ENCODE measurements at places on chromosomes 7 and 10.
A peak's percentile ranks its signal among the peaks of the same experiment; 100 is the strongest.

- DNase-seq: no peak
Observed at GRCh38 chr10:10644676-10645385, 372.8 kb upstream of the CELF2 start.

DNA sequence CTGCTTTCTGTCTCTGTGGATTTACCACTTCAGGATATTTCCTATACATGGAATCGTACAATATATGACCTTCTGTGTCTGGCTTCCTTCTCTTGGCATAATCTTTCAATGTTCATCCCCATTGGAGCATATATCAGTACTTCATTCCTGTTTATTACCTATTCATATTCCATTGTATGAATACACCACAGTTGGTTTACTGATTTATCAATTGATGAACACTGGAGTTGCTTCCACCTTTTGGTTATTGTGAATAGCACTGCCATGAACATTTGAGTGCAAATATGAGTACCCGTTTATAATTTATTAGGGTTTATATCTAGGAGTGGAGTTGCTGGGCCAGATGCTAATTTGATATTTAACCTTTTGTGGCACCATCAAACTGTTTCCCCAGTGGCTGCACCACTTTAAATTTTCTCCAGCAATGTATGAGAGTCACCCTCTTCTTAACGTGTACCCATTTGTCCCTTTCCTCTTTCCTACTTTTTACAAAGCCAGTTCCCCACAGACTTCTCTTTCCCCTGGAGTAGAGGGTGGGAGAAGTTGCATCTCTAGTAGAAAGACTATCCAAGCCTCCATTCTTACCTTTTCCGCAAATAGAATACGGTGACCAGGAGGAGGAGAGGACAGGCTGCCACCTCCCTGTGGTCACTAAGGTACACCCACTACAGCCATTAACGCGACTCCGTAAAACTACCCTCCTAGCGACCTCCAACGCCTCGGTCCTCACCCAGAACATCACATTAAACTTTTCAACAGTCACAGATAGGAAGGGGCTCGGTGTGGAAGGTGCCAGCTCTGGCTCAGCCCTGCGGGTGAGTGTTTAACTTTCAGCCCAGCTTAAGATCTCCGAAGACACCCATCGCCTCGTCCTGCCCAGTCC lies 25.6 kb downstream of the SCD start:
- DNase-seq: no peak

DNA sequence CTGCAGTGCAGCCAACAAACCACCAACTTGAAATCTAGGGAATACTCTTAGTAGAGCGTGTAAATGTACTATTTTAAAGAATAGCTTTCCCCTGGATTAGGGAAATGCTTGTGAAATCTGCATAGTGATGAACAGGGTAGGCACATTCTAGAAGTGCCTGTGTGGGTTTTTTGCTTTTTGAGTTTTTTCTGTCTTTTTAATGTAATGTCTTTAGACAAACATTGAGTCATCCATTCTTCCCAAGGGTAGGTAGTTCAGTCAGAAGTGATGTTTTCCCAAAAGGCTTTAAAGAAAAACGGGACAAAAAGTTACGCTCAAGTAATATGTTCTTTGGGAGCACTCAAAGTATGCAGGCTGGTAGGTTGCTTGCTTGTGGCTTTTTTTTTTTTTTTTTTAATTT lies 130.0 kb downstream of the AUTS2 start:
- no peak for DNase-seq

GRCh38 chr7:70352088-70352487 lies 753.8 kb downstream of the AUTS2 start:
- no peak for DNase-seq

DNA sequence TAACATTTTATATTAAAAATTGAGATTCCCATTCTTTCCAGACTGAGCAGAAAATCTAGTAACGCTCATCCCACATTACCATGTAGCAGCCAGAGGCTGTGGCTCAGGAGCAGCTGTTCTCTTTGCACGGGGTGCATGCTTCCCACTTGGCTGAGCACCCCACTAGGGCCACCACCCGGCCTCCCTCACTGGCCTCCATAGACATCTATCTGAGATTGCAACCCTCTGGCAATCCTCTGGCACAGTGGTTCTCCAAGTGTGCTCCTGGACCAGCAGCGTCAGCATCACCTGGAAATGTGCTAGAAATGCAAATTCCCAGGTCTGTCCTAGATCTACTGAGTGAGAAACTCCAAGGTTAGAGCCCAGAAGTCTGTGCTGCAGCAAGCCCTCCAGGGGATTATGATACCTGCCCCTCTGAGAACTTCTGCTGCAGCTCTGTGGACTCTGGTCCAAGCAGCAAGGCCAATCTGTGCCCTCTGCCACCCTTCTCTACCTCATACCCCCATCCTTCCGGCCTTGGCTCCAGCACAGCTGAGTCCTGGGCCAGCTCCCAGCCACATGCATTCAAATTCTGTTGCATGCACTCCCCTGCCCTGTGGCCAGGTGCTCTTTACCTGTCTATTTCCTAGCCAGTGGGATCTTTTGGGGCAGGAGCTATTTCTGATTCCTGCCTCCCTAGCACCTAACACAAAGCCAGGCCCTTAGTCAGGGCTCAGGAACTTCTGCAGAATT lies 301.5 kb downstream of the GRID1 start:
- DNase-seq: no peak

GRCh38 chr7:19674266-19674960 lies 34.4 kb downstream of the POLR1F start:
- DNase-seq: no peak

GRCh38 chr7:31562002-31562401 lies 48.1 kb downstream of the ITPRID1 start:
- no peak for DNase-seq

DNA sequence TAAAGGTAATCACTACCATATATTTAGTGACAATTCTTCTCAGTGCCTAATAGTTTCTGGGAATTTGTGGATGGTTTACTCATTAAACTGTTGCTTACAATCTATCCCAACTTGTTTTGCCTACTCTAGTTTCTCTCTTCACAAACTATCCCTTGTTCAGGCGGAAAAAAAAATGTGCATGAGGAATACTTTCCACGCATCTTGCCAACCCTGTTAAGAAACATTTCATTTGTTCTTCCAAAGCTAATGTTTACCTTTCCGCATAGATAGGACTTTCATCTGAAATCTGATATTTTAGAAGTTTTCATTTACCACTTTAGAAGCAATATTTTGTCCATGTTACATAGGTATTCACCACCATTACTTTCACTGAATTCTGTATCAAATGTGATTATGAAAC lies 191.9 kb downstream of the MDFIC start:
- no peak for DNase-seq

DNA sequence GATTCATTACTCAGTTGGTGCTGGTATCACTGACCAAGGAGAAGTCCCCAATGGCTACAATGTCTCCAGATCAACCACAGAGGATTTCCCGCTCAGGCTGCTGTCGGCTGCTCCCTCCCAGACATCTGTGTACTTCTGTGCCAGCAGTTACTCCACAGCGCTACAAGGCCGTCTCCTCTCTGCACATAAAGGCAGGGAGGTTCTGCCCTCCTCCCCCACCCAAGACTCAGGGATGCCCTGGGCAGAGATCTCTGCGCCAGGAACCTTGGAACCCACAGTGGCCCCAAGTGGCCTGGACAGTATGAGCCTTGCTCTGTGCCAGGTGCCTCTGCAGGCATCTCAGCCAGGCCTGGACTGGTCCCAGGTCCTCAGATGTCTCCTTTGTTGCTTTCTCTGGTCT lies 193.4 kb upstream of the PRSS58 start:
- DNase-seq: no peak

- DNase-seq: peak; percentile 23
Observed at GRCh38 chr10:101467286-101467770, 113.4 kb downstream of the BTRC start.

GRCh38 chr7:108239501-108240225 lies 109.5 kb upstream of the LAMB4 start:
- no peak for DNase-seq

DNA sequence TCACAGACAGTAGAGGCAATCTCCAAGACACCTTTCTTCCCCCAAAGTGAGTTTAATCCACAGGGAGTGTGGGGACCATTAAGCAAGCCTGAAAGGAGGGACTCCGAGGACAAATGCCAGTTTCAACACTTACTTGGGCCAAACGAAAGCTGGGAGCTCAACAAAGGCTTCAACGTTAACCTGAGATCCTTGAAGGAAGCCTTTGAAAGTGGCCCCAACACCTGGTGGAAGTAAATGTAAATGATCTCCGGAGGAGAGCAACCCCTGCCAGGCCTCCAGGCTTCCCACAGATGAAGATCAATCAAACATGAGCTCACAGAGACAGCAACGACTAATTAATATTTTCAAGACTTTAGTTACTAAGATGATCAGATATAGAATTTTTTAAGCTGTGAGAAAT lies 103.8 kb downstream of the PIP4K2A start:
- DNase-seq: no peak

GRCh38 chr7:756928-757560 lies 30.0 kb upstream of the PRKAR1B start:
- DNase-seq: no peak

DNA sequence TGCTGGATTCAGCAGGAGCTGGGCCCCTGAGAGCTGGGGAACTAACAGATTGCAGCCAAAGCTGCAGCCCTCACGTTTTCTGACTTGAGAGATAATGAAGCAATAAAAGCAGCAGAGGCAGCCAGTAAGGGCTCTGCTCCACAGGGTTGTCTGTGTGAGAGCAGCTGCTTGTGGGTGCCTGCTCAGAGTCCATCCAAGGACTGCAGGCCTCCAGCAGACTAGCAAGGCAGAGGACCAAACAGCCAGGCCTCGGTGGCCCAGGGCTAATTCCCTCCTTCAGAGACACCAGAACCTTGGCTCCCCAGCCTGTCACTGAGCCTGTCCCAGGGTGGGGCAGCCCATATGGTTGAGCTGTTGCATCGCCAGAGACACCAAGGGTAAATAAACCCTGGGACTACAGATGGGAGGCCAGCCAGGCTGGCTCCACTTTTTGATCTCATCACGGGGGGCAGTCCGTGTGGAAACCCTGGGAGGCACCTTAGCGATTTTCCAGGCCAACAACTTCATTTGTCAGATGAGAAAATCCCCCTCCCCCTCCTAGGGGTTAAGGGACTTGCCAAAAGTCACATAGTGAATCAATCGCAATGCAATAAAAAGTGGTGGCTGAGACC lies 229.2 kb downstream of the WDR11 start:
- DNase-seq: no peak

GRCh38 chr10:100104300-100104699 lies 22.6 kb upstream of the CPN1 start:
- DNase-seq: no peak

GRCh38 chr7:27142580-27143022 lies 880 bp downstream of the HOXA5 start:
- no peak for DNase-seq

DNA sequence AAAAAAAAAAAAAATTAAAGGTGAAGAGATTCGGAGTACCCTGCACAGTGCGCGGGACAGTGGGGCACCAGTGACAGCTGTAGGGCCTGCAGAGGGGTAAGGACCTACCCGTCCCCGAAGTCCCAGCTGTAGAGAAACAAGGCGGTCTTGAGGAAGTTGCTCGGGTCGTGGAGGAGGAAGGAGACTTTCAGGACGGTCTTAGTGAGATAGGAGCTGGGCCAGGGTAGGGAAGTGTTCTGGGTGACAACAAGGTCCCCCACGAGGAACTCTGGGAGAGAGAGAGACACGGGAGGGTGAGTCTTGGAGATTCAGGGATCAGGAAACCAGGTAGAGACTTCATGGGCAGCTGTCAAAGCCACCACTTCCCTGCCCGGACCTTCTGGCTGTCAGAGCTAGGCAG lies 9.7 kb downstream of the TMEM130 start:
- DNase-seq: no peak

- DNase-seq: no peak
Observed at GRCh38 chr10:22667093-22667480, 47.3 kb downstream of the PIP4K2A start.

- DNase-seq: no peak
Observed at GRCh38 chr10:33791272-33791660, 456.8 kb upstream of the NRP1 start.

GRCh38 chr10:26438534-26439341 lies 597 bp downstream of the APBB1IP start:
- DNase-seq: no peak

GRCh38 chr10:71845410-71846405 lies 5.3 kb downstream of the PSAP start:
- no peak for DNase-seq
